Stimulated activated CD4-positive, alpha-beta T cell treated with anti-CD3 and anti-CD28 coated beads, Interleukin-4, amount 100 ng/mL, for 1 hour (primary cell): ENCODE measurements at places on chromosomes 11 and 22.
A peak's percentile ranks its signal among the peaks of the same experiment; 100 is the strongest.

DNA sequence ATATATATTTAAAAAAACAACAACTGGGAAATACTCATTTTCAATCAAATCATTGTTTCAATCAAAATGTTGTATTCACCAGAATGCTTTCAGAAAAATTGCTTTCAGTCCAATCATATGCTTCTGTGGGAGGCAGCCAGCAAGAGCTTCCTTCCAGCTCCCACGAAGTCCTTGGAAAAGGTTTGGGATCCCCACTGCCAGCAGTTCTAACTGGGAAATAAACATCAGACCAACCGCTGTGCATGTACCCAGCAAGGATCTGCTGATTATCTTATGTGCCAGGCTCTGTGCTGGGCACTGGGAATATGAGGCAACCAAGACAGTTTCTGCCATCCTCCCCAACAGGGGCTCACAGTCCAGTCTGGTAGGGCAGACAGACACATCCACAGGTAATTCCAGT, 10.8 kb downstream of the RPS13 start:
- DNase-seq: no peak

GRCh38 chr11:117438371-117439000, 110.8 kb downstream of the CEP164 start:
- no peak for DNase-seq

DNA sequence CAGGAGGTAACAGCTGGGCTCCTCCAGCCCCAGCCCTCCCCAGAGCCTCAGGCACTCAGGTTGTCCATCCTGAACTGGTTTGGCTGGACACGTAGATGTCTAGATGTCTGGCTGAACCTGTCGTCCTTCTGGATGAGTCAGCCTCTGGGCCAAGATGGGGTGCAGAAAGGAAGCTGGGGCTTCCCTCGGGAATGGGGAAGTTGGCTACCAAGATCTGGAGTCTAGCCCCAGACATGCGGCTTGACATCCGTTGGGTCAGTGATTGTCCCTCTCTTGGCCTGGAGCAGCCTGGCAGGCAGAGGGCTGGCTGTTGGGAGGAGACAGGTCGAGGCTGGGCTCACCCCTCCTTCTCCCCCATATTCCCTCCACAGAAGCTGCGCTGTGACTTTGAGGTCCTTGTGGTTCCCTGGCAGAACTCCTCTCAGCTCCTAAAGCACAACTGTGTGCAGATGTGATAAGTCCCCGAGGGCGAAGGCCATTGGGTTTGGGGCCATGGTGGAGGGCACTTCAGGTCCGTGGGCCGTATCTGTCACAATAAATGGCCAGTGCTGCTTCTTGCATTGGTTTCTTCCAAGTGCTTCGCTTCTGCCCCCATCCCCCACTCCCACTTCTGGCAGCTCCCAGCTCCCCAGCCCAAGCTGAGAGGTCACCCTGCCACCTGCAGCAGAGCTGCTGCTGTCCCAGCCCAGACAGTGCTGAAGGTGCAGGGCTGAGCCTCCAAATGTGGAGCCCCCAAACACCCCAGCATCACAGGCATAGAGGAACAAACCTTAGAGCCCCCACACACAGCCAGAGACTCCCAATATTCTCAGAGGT, 1.3 kb downstream of the CST6 start:
- DNase-seq: no peak

DNA sequence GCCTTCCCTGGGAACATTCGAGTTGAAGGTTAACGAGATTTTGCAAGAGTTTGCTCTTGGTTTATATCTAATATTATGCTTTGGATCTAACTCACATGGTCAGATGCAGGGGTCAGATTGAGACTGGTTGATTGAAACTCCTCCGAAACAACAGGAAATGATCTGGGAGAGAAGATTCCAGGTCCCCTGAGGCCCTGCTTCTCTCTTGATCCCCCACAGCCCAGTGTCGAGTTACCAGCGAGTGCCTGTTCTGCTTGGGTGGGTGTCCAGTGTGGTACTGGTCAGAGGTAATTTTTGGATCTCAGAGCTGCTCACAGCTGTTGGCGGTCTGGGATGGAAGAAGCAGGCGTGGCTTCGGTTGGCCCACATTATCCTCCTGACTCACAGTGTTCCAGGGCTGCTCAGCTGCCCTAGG, 9.2 kb downstream of the FBLN1 start:
- no peak for DNase-seq

- DNase-seq: no peak
Observed at GRCh38 chr11:19652623-19653375, 59.8 kb upstream of the NAV2 start.

- no peak for DNase-seq
Observed at GRCh38 chr11:116986521-116987105, 111.6 kb downstream of the SIK3 start.

GRCh38 chr11:69877235-69877634, 58.0 kb upstream of the FGF3 start:
- DNase-seq: no peak

GRCh38 chr22:27377501-27378295, 423.9 kb downstream of the MN1 start:
- no peak for DNase-seq

GRCh38 chr11:88799771-88800500, 265.8 kb downstream of the GRM5 start:
- DNase-seq: no peak

DNA sequence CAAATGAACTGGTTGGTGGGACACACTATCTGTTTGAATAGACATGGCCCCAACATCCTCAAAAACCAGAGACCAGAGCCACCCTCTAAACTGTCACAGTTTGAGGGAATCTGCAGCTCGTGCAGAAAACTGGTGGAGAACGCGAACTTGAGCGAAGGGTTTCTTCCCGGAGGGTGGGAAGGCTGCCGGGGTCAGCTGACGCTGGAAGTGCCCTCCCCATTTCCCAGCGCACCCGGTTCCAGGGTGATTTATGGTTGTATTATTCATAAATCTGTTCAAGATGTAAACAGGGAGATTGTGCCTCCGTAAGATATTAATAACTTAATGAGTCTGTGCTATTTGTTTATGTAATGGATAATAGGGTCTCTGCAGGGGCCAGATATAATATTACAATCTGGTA, 1396.7 kb downstream of the BRD1 start:
- no peak for DNase-seq

DNA sequence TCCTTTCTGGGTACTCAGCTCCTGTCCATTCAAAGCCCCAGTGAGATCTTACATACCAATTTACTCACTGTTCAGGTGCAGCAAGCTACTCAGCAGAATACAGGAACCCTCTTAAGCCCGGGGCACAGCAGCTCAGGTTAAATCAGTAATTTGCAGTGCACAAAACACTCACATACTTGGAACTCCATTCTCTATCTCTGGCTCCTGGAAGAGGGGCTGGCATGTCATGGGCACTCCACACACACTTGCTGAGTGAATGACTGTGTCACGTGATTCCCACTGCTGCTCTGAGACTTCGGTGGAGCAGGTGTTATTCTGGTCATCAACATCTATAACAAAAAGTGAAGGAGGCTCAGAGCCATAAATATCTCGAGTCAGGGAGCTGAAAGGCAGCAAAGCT, 157.3 kb upstream of the BDNF start:
- DNase-seq: no peak

DNA sequence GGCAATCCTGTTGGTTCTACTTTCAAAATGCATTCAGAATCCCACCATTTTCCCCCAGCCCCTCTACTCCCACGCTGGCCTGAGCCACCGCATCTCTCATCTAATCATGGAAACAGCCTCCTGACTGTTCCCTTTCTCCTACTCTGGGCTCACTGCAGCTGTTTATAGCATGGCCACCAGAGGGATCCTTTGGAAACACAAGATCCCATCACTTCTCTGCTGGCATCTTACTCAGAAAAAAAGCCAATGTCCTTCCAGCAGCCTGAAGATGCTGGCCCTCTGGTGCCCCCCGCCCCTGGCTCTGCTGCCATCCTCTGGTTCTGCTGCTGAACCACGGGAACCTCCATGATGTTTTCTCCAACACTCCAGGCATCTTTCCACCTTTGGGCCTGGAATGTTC, 11.1 kb downstream of the MS4A8 start:
- DNase-seq: no peak

- no peak for DNase-seq
Observed at GRCh38 chr22:45130891-45131290, 32.8 kb upstream of the NUP50 start.

GRCh38 chr11:72998676-72999075, 143.4 kb downstream of the FCHSD2 start:
- DNase-seq: no peak

- peak; percentile 33 for DNase-seq
Observed at GRCh38 chr11:128544471-128545051, 42.8 kb downstream of the ETS1 start.

DNA sequence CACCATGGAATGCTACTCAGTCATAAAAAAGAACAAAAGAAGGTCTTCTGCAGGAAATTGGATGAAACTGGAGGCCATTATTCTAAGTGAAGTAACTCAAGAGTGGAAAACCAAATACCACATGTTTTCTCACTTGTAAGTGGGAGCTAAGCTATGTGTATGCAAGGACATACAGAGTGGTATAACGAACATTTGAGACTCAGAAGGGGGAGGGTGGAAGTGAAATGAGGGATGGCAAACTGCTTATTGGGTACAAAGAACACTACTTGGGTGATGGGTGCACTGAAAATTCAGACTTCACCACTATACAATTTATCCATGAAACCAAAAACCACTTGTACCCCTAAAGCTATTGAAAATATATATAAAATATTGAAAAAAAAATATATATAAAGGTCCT, 13.4 kb upstream of the CAT start:
- DNase-seq: no peak

- peak; percentile 51 for DNase-seq
Observed at GRCh38 chr11:393219-394033, 583 bp upstream of the PKP3 start.

- DNase-seq: no peak
Observed at GRCh38 chr11:73999581-74000306, 9.1 kb downstream of the UCP3 start.

DNA sequence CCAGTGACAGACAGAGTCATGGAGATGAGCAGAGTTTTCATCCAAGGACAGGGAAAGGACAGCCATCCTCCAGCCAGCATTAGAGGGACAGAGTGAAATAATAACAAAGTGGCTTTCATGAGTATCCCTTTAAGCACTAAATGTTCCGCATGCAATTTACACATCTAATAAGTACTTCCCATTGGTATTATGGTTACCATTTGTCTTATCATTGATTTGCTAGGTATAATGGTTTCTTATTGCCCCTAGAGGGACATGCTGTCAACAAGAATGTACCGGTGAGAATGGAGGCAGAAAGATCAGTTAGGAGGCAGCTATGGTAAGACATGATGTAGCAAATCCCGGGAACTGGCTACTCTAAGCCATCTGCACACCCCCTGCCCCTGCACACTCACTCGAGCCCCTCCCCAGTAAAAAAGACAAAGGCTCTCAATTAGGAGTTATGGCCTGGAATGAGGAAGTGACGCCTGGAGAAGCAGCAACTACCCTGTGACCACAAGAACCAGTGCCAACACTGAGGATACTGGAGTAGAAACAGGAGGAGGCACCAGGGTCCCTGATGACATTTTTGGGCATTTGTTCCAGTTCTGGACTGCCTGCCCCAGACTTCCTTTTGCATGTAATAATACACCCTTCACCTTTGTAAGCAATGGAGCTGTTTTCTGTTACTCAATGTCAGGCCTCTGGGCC, 30.2 kb upstream of the HMGXB4 start:
- no peak for DNase-seq

DNA sequence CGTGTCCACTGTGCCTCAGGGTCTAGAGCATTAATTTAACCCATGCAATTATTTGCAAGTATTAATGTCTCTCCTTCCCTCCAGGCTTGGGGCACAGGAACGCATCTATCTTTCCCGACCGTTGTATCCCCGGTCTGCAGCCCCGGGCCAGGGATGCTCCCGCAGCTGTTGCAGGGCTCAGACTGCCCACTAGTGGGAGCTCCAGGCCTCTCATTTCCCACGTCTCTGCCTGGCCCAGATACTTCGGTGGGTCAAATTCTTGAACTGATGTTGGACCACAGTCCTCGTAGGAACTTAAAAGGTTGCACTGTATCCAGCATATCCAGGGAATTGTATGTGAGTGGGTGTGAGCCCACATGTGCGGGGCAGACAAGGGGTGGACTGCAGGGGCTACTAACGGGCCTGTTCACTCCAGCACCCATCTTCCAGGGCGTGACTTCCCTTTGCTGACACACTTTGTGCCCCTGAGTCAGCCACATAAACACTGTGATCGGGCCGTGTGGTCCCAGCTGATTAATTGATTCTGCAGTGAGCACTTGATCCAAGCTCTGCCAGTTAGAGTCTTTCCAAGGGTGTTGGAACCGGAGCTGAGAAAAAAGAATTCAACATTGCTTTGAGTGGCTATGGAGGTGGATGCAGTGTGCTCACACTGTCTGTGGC, 451.3 kb downstream of the TBC1D22A start:
- DNase-seq: peak; percentile 44

DNA sequence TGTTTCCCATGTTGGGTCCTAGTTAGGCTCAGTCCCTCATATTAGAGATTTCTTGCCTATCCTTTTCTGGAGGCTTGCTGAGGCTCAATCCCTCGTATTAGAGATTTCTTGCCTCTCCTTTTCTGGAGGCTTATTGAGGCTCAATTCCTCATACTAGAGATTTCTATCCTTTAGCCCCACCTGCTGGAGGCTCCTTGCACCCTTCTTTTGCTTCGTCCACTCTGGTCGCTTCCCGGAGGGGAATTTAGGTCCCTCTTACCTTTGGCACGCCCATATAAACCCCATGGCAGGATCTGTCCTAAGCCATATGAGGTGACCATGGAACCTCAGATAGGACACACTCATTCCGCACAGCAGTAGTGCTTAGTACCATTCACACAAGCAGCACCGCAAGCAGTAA, 15.9 kb downstream of the CYP2D6 start:
- DNase-seq: no peak

DNA sequence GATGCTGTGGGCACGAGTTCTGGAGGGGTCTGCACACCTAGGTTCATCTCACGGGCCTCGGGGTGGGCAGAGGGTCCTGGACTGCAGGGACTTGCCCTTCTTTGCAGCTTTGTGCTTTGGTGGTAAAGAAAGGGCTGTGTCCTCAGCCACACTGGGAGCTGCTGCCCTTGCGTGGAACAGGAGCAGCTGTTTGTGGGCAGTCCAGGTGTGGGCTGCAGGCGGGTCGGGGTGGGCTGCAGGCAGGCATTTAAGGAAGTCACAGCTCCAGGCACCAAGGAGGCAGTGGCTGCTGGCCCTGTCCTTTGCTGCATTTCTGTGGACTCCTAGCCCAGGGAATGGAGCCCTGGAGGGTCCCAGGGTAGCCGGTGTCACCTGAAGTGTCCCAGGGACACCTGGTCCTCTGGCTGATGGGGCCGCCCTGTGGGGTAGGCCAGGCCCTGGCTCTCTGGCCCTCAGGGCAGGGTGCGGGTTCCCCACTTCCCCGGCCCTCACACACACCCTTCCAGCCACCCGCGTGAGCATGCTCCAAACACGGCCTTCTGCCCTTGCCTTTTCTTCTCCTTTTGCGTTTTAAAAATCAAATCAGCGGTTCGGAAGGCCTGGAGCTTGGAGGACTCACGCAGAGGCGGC, 1240.3 kb downstream of the BRD1 start:
- no peak for DNase-seq

- no peak for DNase-seq
Observed at GRCh38 chr22:18114495-18114894, 3.9 kb downstream of the TUBA8 start.

- no peak for DNase-seq
Observed at GRCh38 chr11:34866375-34866774, 49.8 kb downstream of the APIP start.

- DNase-seq: no peak
Observed at GRCh38 chr22:34847072-34847471, 218.9 kb upstream of the ISX start.
